ENCODE measurements at places on chromosomes 12 and 14.

GRCh38 chr12:121326996-121327674, 25.1 kb downstream of the ANAPC5 start:
- no peak for DNase-seq

- DNase-seq = no peak
Observed at GRCh38 chr12:46217541-46218321, 51.1 kb downstream of the SLC38A1 start.

DNA sequence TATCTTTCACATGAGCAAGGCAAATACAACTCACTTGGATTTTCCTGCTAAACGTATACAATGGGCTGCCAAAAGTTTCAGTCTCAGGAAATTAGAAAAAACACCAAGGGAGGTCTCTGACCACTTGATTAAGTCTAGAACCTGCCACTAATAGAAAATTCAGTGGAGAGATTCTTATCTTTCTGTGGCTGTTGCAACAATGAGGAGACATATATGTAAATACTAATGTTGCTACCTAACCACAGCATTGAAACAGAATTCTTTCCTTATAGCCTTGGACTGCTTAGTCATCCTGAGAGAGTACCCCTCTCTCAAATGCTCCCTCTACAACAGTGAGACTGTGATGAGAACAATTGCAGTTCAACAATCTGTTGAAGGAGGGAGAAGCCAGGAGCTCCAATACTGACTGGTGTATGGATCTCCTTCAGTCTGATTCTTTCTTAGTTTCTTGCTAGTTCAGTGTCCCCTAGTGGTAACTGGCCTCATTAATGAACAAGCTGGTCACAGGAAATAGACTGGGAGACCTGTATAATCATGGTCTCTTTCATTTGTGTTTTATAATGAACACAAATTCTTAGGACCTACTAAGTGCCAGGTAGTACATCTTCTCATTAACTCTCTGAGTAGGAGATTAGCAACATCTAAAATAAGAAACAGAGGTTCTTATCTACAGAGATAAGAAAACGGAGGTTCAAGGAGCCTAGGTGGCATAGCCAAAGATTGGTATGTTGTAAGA, 164.5 kb downstream of the SLC38A4 start:
- no peak for DNase-seq

GRCh38 chr12:64090047-64090446, 132.0 kb downstream of the KICS2 start:
- no peak for DNase-seq

- no peak for DNase-seq
Observed at GRCh38 chr14:92122351-92122677, 545 bp downstream of the CPSF2 start.

DNA sequence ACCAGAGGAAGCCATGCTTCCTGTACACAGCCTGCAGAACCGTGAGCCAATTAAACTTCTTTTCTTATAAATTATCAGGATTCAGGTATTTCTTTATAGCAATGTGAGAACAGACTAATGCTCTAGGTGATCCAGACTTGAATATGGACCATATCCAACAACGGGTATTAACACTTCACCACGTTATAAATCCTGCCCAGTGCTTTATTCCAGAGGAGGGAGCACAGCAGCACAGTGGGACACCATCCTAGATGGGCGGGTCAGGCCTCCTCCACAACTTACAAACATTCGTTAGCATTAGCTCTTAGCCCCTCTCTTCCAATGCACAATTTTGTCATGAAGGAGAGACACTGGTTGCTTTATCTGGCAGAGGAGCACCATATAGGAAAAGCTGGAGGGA, 66.0 kb downstream of the TMCC3 start:
- no peak for DNase-seq

DNA sequence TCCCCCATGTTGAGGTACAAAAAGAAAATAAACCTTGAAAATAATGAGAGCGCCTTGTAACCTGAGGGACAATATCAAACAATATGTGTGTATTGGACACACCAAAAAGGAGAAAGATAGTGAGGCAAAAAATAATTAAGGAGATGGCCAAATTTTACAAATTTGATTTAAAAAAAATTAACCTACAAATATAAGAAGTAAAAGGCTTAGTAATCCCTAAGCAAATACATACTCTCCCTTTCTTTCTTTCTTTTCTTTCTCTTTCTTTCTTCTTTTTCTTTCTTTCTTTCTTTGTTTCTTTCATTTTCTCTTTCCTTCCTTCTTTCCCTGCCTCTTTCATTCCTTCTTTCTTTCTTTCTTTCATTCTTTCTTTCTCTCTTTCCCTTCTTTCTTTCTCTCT, 133.4 kb downstream of the PIK3C2G start:
- DNase-seq = no peak

DNA sequence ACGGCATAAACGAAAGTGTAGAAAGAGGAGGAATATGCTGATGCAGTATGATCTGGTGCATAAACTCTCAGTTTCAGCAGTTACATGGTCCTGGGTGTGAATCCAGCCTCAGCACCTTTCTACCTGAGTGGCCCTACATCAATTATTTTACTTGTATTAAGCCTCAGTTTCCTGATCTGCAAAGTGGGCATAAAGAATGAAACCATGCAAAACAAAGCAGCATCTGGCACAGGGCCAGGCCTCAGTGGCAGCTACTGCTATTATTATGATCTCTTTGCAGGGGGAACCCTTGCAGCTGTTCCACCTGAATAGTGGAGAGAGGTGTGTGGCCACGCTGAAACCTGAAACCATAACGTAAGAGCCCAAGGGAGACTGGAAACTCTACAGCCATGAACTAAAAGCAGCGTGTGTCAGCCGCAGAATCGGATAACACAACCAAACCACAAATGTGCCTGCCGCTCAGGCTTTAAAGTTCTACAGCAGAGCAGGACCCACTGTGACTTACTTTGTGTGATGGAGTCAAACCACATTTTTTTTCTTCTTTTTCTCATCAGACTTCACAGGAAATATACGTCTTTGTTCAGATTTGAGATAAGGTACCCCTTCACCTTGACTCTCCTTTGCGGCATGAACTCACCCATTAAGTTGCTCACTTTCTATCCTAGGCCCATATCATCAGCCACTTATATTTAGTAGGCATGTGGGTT, 29.2 kb upstream of the FOS start:
- no peak for DNase-seq

GRCh38 chr12:30926243-30927221, at the start of gene TSPAN11:
Gene TSPAN11, plus strand, starts transcription at chr12:30926748. Its CDS starts 27,244 bp downstream, at chr12:30953992.
- DNase-seq = no peak

DNA sequence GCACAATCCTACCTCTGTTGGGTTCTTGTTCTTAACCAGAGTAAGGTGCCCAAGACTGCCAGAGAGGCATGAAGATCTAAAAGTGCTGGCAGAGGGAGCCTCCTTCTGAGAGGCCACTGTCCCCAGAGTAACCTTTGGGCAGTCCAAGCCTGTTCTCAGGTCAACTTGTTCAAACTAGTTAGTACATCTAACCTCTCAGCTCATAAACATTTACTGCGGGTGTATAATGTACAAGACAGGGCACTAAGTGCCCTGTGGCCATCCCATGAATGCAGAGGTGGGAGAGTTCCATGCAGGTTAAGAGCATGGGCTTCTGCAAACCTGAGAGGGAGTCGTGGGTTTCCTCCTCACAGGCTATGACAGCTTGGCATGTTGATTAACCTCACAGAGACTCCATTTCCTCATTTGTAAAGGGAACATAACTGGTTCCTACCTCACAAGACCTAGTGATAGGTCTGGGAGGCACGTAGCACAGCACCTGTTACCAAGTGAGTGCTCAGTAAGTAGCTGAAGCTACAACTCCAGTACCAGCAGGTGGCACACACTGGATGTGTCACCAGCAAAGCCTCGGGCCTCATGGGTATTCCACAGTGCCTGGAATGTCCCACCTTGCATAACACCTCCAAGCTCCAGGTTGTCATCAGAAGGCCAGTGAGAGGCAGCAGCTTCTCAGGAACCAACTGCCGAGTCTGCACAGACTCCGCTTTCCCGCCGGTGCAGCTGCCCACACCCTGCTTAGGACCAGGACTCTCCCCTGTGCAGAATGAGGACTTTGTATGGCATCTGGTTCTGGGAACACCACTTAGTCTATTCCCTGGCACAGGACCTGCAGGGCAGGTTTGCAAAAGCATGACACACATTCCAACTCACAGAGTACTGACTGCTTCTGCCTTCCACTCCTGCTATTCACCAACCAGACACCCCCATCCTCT, 4.4 kb downstream of the VDR start:
- no peak for DNase-seq

- DNase-seq = peak; percentile 28
Observed at GRCh38 chr14:60839057-60839456, 104.5 kb downstream of the MNAT1 start.

GRCh38 chr12:96187956-96188355, 6.2 kb upstream of the ELK3 start:
- DNase-seq = no peak

DNA sequence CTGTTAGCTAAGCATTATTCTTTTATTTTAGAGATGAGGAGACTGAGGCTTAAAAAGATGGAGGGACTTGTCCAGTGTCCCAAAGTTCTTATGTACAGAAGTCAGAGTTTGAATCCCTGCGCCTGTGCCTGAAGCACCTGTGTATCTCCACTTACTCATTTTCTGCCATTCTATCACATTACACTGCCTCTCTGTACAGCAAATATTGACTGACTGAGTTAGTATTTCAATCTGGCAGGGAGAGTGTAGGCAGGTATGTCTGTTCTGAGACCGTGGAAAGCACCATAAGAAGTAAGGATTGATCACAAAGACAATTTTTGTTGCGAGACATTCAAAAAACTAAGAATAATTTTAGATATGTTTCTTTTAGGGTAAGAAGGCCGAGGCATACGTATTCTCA, 162.7 kb downstream of the KITLG start:
- DNase-seq = no peak

DNA sequence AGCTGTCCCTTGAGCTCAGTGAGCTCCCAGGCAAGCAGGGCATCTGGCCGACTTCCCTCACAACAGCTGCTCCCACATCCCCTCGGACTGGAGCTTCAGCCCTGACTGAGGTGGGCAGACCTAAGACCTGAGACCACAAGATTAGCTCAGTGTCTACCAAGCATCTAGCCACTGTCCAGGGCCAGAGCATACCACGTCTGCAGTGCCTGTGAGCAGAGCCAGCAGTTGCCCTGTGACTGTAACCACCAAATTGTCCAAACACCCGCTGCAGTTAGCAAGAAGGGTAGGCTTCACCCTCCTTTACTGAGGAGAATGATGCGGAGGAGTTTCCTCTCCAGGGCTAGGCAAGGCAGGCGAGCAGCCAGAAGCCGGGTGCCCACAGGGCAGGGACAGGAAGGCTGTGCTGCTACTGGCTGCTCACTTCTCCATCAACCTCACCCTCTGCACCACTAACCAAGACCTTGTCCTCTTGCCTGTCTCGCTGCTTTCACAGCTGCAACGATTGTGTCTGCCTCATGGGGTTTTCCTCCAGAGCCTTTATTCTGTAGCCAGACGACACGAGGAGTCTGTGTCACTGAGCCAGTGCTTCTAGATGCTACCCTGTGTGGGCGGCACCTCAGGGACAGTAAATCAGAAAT, 53.9 kb downstream of the ANAPC7 start:
- DNase-seq = no peak

- no peak for DNase-seq
Observed at GRCh38 chr14:77243853-77244252, 27.2 kb downstream of the NGB start.

GRCh38 chr14:65604936-65605335, 192.4 kb downstream of the FUT8 start:
- no peak for DNase-seq

DNA sequence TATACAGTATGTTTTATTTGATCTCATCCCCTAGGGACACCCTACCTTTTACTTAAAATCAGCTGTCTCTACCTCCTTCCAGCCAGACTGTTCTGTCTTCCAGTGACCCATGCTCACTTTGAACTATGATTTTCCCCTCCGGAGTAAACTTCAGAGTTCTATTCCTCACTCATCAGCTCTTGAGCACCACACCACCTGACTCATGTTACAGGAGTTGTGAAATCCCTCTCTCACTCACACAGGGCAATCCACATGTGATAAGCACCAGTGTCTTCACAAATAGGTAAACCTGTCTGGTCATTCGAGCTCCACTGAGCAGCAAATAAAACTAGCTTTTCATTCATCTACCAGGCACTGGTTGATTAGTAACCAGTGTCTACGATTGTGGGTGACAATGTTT, 177.3 kb upstream of the BMP4 start:
- DNase-seq = no peak

DNA sequence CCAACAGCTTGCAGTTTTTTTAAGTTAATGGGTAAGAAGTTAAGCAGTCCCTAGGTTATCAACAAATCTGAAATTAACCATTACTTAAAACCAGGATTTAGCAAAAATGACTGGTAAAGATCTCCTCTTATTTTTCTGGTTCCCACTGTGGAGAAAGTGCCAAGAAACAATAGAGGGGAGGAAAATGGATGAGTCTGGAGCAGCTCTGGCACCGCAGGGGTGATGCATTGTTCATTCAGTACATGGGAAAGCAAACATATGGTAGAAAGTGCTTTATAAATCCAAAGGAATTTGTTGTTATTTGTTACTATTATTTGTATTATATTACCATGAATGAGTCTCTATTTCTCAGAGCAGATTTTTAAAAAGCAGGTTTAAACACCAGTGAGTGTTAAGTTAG, 92.2 kb downstream of the DYRK2 start:
- no peak for DNase-seq

- no peak for DNase-seq
Observed at GRCh38 chr12:110347767-110348166, 55.7 kb downstream of the ANAPC7 start.

- no peak for DNase-seq
Observed at GRCh38 chr12:66127650-66128049, 2.9 kb downstream of the LLPH start.

- DNase-seq = no peak
Observed at GRCh38 chr14:51240804-51241380, 845 bp downstream of the TMX1 start.

DNA sequence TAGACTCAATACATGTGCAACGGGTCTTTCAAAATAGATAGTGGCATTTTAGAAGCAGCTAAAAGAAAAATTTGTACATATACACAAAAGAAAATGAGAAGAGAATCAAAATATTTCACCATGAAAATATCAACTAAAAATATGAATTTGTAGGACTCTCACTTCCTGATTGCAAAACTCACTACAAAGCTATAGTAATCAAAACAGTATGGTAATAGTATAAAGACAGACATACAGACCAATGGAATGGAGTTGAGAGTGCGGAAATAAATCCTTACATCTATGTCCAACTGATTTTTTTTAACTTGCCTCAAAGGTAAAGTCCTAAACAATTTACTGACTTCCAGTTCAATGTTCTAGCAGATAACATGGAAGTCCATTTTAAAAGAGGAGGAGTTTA, 13.1 kb downstream of the C2CD5 start:
- DNase-seq = no peak

GRCh38 chr14:94441531-94442205, 10.9 kb downstream of the SERPINA11 start:
- no peak for DNase-seq

Data from suprapubic skin (tissue), 4 donors.